Mammary microvascular endothelial cell (primary cell): ENCODE measurements at places on chromosomes 5 and 9. TPM values are rescaled to one million over a fixed set of nuclear protein-coding genes. Genes with fewer than 3 reads are reported as not detected.

Gene ACTBL2
- total RNA-seq = 0.10 TPM in 1 of 2 replicates, not detected in the other

Gene CCDC192
- total RNA-seq = not detected in 2 replicates

Gene IL7R
- 1.8 and 3.8 TPM in 2 replicates for total RNA-seq

Gene PCDHGA5
- total RNA-seq = 0.53 and 0.79 TPM in 2 replicates

Gene OMD
- total RNA-seq = not detected in 2 replicates

Gene JAKMIP2
- total RNA-seq = not detected in 2 replicates

Gene HAVCR1
- not detected in 2 replicates for total RNA-seq

Gene TMEM232
- 2.7 TPM in 1 of 2 replicates, not detected in the other for total RNA-seq

Gene FAM221B
- not detected in 2 replicates for total RNA-seq
